Ecto neural progenitor cell (in vitro differentiated cells): ENCODE measurements at places on chromosomes 3 and 15.

GRCh38 chr3:168248383-168249204 lies 152.9 kb upstream of the GOLIM4 start:
- peak; percentile 70 for DNase-seq

DNA sequence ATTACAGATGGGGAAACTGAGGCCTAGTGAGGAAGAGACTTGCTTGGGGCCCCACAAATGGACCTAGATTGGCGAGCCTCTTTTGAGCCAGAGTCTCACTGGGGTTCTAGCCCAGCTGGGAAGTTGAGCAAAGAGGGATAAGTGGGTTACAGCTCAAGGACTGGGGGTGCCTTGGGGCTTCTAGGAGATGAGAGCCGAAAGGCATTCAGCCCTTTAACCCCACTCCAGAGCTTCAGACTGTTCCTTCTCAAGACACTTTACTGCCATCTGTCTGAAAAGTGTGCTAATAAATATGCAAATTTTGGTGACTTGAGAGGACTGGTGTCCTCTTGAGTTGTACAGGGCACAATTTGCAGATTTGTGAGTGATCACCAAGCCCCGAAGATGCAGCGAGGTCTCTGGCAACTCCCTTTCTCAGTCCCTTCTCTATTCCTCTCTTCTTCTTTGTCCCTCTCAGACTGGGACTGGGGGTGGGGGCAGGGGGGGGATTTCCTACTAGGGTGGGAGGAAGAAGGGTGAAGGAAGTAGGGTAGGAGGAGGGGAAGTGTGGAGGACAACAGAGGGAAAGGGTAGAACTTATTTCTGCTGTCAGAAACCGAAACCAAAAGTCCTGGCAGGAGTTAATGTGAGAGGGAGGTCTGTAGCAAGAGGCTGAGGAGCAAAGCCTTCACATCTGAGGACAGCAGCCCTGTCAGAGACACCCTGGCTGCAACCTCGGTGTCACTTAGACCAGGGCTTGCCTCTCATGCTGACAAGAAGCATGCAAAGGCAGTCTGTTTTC lies 16.2 kb upstream of the ANKDD1A start:
- DNase-seq: no peak

DNA sequence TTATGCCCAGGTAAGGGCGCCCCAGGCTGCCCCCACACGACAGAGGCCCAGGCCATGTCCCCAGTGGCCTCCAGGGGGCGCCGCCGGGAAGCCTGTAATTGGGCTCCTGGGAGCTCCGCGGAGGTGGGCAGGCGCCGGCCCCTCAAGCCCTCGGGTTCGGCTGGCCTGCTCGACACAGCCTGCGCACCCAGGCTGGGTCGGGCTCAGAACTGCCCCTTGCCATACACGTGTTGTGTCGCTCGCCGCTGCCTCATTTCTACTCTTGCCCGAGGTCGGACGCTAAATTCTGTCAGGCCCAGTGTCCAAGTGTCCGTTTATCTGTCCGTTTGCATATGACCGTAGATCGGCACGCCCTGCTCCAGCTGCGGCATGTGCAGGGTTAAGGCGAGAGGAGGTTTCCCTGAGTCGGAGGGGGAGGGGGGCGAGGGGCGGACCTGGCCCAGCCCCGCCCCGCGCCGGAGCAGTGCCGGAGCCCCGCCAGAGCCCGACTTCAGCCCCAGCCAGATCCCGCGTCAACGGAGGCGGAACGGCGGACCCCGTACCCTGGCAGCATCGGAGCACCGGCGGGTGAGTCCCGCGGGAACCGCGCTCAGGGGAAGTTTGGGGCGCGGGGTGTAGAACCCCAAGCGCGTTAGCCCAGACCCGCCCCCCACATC lies at the start of gene KLHDC8B:
TSS of gene KLHDC8B (plus strand) at position 480 of the 656 bp plus-strand sequence. CDS start 1,172 bp downstream, outside the sequence.
- peak; percentile 95 for DNase-seq

- DNase-seq: no peak
These were observed 22.8 kb downstream of the PLS1 start for GRCh38 chr3:142618917-142619461.

DNA sequence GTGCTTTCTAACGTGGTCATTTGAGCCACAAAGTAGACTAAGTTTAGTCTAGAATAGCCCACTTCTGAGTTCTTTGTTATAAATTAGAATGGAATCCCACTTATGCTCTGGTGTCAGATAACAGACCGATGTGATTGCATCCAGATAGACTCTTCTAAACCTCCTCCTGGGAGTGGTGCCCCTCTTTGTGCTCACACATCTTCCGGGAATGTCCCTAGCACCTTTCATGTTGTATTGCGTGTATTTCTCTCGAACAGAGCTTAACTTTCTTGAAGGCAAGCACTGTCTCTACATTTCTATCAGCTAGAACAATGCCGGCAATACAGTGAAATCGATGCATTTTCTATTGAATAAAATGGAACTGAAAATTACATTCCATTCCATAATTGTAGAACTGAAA lies 23.0 kb downstream of the CP start:
- DNase-seq: no peak

GRCh38 chr3:136783708-136784191 lies 31.6 kb upstream of the STAG1 start:
- DNase-seq: no peak

DNA sequence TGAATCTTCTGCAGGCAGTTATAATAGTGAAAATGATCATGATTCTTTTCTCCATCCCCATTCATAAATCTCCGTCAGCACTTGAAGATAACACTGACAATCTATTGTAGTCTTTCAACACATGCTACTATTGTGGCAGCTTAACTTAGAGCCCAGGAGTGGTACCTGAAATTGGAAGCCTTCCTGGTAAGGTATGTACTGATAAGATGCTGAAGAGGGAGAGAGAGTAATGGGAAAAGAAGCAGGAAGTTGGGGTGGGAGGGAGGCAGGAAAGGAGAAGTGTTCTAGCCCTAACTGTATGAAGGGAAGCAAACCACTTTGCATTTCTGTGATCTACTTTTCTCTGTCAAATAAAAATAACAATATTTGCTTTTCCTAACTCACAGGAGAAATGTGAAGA lies 197.4 kb upstream of the RORA start:
- DNase-seq: no peak

DNA sequence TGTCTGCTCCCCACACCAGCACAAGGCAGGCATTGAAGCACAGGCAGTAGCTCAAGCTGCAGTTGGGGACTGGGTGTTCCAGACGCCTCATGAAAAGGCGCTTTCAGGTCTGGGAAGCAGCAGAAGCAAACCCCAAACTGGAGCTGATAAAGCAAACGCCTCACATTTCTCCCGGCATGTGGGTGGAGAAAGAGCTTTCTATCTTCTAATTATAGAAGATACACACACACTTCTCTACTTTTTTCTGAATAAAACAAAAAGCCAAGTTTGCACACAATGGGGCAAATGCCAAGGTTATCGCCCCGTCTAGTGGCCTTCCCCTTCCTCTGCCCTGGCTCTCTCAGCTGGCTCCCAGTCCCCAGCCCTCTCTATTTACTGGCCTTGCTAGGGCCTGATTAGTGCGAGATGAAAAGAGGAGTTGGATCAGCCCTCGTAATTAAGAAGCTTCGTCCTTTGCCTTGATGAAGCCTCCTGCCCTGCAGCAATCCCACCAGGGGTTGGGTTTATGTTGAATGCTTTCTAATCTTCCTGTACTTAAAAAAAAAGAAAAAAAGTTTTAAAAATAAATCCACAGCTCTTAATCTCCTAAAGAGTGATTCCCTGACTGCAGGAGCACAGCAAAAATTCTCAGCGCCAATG lies 120.2 kb downstream of the MEGF11 start:
- DNase-seq: no peak

DNA sequence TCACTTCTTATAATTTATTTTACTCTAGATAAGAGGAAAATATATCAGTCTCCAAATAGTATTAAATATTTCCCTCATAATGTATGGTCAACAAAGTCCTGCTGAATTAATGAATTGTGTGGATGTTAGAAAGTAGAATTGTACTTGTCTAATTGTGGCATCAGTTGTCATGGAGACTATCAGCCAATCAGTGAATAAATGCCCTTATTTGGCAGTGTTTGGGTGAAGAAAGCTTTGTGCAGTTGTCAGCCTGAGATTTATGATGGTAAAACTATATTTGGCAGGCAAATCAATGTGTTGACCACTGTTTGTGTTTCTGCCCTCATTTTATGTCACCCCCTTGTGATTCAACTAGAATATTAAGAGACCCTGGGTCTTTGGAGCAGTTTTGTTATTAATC lies 293.6 kb upstream of the MDFIC2 start:
- DNase-seq: no peak

GRCh38 chr3:177827511-177828207 lies 630.4 kb upstream of the TBL1XR1 start:
- DNase-seq: no peak

DNA sequence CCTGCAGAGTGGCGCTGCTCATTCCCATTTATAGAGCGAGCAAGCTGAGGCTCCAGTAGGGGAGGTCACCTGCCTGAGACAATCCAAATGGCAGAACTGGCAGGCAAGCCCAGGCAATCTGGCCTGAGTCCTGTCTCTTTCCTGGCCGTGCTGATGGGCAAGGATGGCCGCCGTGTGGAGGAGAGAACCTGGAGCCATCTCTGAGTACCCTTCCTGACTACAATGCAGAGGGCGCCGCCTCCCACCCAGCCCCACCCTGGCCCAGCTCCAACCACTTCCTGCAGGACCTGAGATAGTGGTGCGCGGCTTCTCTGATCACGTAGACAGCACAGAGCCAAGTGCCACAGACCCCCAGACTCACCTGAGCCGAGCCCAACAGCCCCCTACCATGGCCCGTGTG lies 7.0 kb downstream of the TLR9 start:
- peak; percentile 34 for DNase-seq

- DNase-seq: no peak
These were observed 13.9 kb upstream of the SYNM start for GRCh38 chr15:99090938-99091337.

DNA sequence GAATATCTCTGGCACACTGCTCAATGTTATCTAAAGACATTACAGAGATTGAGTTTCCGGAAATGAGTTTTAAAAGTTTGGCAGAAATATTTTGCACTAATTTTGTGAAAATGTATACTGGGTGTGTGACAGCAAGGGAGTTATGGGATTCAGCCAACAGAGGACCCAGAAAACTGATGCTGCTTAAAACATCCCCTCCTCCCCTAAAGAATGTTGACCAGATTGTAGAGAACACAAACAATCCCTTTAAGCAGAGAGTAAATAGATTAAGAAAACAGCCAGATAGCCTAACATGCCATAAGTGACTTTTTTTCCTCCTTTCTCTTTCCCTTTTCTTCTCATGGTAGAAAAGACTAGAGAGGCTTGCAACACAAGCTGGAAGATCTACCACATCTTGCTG lies 928.0 kb upstream of the ALCAM start:
- DNase-seq: no peak

DNA sequence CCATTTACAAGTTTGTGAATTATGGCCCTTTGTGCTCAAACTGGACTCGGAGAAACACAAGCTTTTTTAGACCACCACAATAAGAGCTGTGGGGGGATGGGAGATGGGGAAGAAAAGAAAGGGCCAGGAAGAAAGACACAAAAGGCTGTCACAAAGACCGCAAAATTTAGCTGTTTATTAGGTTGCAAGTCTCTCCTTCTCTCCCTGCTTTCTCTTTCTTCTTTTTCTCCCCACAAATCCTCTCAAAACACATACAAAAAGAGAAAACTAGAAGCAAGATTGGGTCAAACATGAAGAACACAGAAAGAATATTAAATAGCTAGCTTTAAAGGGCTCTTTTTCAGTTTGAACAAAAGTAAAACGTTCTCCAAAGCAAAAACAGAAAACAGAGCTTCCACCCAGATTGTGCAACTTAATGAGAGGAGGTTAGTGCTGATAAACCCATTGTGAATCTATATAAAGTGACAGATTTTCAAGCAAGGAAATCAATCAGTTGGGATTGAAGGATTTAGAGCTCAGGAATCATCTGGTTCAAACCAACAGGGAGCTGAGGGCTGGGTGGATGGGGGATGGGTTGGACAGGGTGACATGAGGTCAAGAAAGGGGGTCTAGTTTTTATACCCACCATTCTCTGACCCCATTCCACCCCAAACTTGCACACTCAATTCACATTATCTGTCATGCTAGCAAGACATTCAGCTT lies 87.3 kb downstream of the DHX30 start:
- DNase-seq: no peak

GRCh38 chr15:72732516-72732915 lies 46.5 kb downstream of the BBS4 start:
- no peak for DNase-seq
